T-helper 2 cell treated with Interferon-gamma antibody and Interleukin-4, amounts not matched to agents 5 μg/mL and 100 μg/mL, for 36 hours (primary cell): ENCODE measurements at places on chromosomes 6 and 20.

DNA sequence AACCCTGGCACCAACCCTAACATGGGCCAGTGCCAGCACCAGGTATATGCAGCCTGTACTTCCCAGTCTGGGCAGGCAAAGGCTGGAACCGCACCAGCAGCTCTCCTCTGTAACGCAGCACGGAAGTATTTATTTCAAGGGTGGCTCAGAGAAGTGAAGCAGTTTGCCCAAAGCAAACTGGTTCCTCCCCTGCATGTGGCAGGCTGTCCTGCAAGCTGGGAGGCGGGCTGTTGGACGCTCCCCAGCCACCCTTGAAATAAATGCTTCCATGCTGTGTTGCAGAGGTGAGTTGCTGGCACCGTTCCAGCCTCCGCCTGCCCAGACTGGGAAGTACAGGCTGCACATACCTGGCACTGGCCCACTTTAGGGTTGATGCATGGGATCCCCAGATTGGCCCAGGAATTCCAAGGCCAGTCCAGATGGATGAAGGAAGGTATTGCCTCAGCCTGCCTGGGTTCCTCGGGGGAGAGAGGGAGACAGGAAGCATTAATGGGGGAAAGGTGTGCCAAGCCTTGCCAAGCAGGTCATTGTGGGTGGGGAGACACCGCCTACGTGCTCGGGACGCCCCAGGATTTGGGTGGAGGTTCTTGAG is 49.8 kb downstream of the PPARD start:
- no peak for DNase-seq

DNA sequence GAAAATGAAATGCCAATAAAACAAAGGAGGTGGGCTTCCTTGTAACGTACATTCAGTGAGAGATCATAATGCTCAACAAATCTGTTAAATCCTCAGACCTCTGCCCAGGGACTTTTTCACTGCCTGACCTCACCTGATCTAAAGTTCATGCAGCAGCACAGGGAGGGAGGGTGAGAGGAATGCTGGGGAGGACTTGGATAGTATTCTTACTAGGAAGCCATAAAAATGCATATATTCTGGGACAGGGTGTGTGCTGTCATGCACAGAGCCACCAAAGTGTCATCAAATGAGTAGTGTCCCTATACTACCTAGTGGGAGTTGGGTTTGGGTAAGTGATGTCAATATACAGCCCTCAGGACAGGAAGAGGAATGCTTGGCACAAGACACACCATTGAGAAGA is 32.6 kb downstream of the CLIC5 start:
- no peak for DNase-seq

DNA sequence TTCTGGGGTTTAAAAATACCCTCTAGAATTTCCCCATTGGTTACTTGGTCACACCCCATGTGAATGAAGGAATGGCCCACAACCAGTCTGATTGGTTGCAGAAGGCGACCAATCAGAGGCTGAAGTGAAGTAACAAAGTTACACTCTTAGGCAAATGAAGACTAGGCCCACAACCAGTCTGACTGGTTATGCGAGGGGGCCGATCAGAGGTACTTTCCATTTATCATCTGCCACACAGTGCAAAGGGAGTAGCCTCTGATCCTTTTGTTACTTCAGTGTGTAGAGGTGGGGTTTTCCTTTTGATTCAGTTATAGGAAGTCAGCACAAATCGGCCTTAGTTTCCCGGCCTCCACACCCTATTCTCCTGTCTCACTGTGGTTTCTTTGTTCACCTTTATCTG is 61.2 kb upstream of the SGK1 start:
- DNase-seq = peak; percentile 54

- no peak for DNase-seq
Measured at GRCh38 chr6:40937491-40937890, 101.5 kb downstream of the UNC5CL start.

- DNase-seq = no peak
Measured at GRCh38 chr6:166659581-166659980, 32.5 kb upstream of the RPS6KA2 start.

DNA sequence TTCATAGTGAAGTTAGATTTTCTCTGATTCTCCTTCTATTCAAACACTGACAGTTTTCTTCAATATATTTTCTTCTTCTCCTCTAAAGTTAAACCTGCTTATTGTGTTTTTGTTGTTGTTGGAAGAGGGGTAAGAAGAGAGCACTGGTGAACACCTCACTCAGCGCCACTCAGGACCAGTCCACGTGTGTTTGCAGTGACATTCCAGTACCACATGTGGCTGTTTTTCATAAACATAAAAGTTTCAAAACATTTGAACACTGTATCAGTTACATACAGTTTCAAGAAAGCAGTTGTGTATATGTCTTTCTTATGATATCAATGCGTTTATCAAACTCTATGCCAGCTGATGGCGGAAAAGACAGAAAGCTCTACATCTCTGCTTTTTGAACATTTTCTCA is 86.7 kb downstream of the HMGCLL1 start:
- no peak for DNase-seq

GRCh38 chr6:156781861-156782631 is 4.9 kb downstream of the ARID1B start:
- no peak for DNase-seq

- DNase-seq = no peak
Measured at GRCh38 chr20:56347628-56348304, 11.0 kb upstream of the FAM210B start.

GRCh38 chr20:54048891-54049545 is 21.4 kb downstream of the BCAS1 start:
- no peak for DNase-seq

DNA sequence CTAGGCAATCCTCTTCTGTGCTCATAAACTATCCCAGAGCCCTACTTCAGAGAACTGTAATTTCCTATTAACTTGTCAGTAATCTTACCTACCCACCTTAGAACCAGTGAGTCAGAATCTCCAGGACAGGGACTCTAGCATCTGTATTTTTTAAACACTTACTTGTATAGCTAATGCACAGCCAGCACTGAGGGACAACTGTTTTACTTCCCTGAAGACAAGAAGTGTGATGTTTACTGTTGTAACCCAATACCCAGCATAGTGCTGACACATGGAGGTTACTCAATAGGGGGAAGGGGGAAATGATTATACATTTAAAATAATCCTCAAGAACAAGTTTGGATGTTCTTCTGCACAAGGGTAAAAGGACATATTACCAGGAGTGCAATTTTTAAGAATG is 130.8 kb downstream of the BTBD9 start:
- no peak for DNase-seq

DNA sequence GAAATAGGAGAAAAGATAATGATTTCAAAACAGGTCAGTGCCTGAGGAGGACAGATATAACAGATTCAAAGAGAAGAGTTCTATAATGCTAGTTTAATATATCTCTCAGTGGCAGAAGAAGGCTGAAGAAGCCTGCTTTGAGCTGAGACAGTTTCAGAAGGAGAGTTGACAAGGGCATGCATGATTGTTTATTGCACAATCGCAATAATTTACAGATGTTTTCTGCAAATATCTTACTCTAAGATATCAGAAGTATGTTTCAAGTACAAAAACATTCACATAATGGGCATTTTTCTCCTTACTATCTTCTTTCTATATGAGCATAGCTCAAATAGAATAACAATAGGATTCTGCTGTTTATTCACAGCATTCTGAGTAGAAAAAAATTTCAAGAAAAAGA is 557.7 kb upstream of the NRSN1 start:
- no peak for DNase-seq

DNA sequence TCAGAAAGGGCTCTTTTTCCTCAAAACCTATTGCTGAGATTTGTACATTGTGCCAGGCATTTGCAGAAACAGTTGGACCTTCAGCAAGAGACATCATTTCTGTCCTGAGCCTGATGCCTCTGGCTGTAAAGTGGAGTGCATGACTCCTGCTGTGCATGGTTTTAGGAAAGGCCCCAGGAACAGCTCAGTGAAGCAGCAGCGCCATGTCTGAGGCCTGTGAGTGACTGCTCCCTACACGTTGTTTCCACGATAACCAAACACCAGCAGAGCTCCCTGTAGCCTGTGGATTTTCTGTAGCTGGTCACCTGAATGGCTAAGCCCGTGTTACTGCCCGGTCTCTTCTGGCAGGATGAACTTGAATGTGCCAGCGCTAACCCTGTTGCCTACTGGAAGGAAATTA is 232.5 kb downstream of the TFAP2C start:
- no peak for DNase-seq

DNA sequence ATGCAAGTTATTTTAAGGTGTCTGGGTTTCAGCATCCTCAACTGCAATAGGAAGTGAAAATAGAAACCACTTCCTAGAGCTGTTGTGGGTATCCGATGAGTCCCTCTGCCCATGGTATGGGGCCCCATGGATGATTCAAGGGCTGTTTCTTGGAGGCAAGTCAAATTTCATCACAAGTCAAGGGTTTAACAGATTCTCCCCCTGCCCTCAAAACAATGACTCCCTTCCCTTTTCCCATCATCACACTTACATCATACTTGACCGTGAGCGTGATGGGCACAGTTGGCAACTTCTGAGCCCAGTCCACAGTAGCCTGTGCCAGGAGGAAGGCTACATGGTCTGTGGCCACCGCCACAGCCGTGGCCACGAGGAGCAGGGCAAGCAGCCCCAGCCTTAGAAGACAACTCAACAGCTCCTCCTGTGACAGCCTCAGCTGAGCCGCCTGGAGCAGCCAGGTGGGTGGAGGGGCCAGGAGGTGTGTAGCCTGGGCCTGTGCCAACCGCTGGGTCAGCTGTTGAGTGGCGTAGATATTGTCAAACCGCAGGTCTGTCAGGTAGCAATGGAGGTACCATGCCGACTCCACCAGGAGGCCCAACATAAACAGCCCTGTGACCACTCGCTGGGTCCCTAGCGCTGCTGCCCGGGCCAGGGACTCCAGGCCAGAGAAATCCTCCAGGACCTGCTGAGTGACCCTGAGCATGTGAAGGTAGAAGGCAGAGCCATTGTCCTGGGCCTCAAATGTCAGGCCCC is 5.2 kb downstream of the OCSTAMP start:
- DNase-seq = peak; percentile 74

DNA sequence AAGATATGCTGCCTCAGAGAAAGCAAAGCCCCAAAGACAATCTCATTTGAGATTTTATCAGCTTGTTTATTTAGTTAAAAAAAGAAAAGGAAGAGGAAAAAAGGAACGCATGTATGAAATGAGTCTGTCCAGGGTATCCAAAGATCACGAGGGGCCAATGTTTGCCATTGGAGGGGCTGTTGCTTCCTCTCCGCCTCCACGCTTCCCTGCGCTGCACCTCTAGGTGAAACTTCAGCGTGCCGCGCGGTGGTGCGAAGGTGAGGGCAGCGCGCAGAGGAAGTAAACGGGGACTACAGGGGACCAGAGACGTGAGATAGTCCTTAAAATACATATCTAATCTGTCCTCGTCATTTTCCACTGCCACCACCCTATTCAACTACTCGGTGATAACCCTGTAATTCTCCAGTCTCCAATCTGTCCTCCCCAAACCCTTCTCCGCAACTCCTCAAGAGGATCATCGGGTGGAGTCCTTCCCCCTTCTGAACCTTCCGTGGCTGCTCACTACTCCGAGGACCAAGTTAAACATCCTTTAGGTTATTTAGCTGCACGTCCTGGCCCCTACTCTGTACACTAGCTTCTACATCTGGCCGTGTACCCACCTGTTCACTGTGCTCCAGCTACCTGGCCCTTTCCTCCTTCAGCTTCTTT is 1.1 kb upstream of the DCBLD1 start:
- no peak for DNase-seq

DNA sequence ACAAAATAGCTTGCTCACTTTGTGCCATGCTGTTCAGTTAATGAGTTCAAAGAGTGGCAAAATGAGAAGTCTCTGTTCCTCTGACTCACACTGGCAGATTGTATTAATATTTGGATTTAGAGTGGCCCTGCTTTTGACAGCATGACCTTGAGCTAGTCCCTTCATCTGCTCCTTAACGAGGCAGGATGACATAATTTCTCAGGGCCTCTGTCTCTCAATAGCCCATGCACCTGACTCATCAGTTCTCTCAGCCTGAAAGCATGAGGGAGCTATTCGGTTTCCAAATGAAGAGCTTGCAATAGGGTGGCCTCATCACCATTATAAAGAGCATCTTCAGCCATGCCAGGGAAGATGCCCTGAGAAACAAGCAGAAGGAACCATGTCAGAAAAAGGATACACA is 38.2 kb downstream of the CAP2 start:
- no peak for DNase-seq

- no peak for DNase-seq
Measured at GRCh38 chr20:56952258-56953047, 314.0 kb downstream of the BMP7 start.

GRCh38 chr6:51260003-51260402 is 441.3 kb downstream of the TFAP2B start:
- no peak for DNase-seq

GRCh38 chr6:158168040-158168289 is at the start of gene SERAC1:
Gene SERAC1 (minus strand): TSS chr6:158168262. CDS start chr6:158158363, 9,899 bp downstream.
- DNase-seq = no peak

GRCh38 chr20:21166801-21167200 is 40.9 kb downstream of the KIZ start:
- peak; percentile 20 for DNase-seq
